ENCODE measurements at places on chromosomes 6 and 20.
A peak's percentile ranks its signal among the peaks of the same experiment; 100 is the strongest.

DNA sequence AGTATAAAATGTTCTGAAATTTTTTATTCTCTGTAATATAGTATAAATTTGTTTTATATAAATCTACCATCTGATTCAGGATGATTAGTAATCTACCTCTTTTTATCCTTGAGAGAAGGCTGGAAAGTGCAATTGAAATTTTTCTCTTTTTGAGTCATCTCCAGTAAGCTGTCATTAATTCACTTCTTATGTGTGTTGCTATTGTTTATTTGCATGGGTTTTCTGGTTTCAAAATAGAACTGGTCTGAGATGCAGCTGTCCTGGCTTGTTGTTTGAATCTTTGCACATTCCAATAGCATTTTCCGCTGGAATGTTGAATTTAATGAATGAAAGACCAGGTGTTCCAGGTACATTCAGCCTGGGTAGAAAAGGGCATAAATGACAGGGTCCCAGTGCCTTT is 24.3 kb upstream of the TAB2 start:
- no peak for DNase-seq

DNA sequence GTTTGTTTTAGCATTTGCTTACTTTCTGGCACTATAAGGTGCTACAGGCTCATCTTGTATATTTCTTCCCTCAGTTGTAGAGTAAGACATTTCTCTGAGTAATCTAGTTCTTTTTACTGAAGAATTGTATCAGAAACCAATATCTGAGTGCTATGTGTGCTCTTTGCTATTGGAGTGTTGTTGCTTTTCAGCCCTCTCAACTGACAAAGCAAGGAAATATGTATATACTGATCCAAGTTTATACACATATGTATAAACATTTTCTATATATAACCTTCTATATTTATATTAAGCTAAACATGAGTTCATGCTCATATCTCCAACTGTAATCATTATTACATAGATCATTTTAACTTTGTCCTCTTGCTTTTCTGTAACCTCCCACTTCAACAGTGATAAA is 405.7 kb downstream of the RFPL4B start:
- DNase-seq = no peak

DNA sequence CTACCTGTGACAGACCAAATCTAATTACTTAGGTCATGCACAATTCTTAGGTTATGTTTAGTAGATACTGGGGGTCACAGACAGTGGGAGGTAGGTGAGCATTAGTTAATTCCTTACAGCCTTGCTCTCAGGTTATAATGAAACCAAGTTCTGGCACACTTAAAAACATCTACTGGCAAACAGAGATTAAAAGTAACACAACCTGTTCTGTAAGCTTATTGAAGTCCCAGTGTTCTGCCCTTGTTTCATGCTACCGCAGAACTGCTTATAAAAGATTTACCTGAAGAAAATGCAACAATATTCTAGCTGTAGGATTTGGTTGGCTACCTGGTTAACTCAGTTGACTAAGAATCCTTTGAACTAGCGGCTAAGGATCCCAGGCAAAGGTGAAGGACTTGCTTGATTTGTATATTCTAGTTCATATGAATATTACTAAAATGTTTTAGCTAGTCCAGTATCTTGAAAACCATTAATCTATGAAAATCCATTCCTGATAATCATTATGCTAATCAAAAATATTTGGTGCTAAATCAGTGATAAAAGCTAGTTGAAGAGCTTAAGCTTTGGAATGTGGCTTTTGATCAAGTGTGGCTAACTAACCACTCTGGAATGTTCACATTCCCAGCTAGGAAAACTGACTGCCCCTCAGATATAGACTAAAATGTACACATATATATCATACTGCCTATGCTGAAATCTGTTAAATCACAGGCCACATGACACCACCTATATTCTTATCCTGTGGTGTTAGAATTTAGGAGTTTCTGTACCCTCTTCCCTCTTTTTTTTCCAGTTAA is 7.2 kb downstream of the PEX3 start:
- no peak for DNase-seq

- DNase-seq = peak; percentile 5
Observed at GRCh38 chr6:56890683-56891429, 64.1 kb upstream of the BEND6 start.

DNA sequence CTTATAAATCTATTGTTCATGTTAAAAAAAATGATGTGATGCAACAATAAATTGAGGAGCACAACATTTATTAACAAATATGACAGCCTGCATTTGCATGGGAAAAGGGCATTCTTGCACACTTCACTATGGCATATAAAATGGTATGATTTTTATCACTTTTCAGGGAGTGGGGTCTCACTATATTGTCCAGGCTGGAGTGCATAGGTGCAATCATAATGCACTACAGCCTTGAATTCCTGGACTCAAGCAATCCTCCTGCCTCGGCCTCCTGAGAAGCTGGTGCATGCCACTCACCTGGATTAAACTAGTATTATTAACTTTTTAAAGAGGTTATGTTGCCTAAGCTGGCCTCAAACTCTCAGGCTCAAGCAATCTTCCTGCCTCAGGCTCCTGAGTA is 11.4 kb downstream of the NUP43 start:
- DNase-seq = no peak

GRCh38 chr6:92376691-92377090 is 1042.7 kb downstream of the EPHA7 start:
- peak; percentile 15 for DNase-seq

DNA sequence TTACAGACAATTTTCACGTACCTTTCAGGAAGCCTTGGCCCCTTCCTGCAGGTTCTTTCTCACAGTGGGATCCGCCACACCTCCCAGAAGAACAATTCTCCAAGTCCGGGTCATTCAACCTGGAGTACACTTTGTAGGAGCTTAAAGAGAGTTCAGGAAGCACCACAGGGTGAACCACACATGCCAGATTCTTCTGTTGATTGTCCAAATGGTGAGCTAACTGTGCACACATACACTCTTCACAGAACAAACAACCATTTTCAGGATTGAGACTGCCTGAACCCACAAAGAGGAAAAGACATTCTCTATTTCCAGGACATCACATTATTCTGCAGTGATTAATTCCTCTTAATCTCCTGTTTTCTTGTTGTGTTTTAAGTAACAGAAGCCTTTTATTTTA is 51.0 kb downstream of the SCGN start:
- no peak for DNase-seq

- peak; percentile 53 for DNase-seq
Observed at GRCh38 chr6:63636518-63637021, 968 bp downstream of the PHF3 start.

DNA sequence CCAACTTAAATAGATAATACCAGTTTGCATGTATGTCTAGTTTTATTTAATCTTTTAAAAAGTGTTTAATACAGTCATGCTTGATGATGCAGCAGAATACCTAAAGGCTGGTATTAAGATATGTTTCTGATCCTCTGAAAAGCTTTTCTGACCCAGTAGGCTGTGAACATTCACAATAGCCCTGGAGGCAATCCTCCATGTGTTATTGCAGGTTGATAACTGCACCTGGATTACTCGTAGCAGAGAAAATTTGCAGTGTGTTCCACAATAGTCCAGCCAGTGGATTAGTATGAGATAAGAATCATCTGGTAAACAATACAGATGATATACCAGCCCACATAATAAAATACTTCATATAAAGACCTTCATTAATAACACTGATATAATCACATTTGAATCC is 178.9 kb upstream of the RNF217 start:
- DNase-seq = no peak

GRCh38 chr20:33209789-33210188 is 7.4 kb upstream of the BPIFA3 start:
- peak; percentile 44 for DNase-seq

DNA sequence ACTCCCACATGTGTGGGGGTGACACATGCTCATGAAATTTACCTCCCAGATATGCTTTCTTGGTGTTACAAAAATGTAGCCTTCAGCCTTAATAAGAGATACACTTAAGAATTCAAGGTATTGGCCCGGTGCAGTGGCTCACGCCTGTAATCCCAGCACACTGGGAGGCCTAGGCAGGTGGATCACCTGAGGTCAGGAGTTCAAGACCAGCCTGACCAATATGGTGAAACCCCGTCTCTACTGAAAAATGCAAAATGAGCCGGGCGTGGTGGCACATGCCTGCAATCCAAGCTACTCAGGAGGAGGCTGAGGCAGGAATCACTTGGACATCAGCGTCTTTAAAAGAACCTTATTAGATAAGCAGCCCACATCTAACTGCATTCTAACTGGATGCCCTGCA is 614.3 kb upstream of the CDH4 start:
- no peak for DNase-seq

GRCh38 chr20:32780749-32781655 is 18.8 kb downstream of the DNMT3B start:
- DNase-seq = peak; percentile 74

DNA sequence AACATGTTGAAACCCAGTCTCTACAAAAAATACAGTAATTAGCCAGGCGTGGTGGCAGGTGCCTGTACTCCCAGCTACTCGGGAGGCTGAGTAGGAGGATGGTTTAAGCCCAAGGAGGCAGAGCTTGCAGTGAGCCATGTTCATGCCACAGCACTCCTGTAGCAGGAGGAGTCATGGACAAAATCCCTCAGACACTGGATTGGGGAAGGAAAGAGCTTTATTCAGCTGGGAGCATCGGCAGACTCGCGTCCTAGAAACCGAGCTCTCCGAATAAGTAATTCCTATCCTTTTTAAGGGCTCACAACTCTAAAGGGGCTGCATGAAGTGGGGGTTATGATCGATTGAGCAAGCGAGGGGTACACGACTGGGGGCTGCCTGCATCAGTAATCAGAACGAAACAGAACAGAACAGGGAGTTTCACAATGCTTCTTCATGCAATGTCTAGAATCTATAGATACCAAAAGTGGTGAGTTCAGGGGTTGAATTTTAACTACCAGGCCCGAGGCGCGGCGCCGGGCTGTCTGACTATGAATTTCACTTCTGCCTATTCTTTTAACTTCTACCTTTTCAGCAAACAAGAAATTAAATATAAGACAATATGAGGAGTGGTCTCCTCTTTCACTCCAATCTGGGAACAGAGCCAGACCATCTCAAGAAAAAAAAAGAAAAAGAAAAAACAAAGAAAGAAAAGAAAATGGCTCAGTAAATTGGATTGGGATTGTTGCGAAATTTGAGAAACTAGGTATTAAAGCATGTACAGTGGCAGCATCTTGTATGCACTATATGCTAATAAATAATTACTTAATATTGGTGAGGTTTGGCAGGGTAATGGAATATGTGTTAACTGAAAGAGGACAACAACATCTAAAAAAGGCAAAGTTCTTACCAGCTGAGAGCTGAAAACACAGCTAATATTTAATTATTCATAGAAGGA is 23.6 kb downstream of the HMGN4 start:
- no peak for DNase-seq

- DNase-seq = peak; percentile 61
Observed at GRCh38 chr6:115896538-115897129, 164.1 kb downstream of the FRK start.

DNA sequence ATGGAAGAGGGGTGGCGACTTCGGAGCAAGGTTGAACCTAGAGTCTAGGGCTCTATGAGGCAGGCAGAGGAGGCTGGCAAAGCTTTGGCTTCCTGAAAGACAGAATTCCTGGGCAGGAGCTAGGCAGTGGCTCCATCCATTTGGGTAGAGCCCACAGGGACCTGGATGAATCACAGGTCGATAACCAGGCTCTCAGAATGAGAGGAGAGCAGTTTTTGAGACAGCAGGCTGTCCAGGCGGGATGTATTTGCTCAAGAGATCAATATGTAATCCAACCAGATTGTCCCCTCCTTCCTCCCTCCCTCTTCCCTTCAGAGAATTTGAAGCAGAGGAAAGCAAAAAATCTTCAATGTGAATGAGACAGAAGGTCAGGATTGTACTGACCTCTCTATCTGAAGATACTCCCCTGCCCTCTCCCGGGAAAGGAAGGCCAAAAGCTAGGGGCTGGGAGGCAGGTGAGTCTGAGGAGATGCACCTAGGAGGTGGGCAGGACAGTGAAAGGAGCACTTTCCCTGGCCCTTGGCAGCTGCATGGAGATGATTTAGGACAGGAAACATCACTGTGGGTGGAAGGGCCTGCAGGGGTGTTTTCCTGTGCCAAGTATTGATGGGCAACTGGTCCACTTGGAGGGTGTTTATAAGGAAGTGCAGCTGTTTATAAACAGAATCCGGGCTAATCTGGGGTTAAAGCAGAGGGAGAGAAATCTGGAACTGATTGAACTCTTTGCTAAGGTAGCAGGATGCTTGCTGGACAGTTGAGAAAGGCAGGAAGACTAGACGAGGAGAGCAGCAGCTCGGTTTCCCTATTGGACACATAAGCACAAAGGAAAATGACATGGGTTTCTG is 212.4 kb upstream of the LRFN2 start:
- DNase-seq = no peak

DNA sequence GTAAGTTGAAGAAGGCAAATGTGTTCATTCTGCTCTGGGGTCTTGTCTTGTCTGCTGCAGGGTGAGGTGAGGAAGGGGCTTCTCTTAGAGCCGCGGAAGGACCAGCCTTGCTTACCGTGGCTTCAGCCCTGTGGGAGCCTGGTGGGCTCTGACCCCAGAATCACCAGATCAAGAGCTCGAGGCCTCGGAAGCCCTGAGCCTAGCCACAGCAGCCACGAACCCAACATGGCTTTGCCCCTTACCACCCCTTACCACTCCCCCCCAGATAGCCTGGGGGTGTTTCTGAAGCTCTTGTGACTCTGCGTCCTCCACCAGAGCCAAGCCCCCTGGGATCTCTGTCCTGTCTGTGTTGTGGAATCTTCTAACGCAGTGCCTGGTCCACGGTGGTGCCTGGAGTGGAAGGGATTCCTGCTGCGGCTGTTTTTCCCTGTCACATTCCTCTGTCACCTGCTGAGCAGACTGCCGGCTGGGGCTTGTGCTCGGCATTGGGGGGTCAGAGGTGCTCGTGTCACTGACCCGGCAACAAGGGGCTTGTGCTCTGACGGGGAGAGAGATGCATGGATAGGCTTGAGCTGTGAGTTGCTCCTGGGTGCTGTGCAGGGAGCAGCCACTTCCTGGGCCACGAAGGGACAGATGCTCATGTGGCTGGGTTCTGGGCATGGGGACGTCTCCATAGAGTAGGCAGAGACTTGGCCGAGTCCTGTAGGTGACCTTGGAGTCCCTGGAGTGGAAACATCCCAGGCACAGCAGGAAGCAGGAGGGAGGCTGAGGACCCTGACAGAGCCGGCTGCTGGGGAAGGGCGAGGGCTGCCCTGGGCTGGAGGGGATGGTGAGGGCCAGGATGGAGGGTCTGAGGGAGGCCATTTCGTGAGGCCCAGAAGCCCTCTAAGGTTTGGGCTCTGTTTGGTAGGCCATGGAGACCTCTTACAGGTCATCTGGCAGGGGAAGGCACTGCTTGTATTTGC is 316.0 kb downstream of the QKI start:
- DNase-seq = no peak

DNA sequence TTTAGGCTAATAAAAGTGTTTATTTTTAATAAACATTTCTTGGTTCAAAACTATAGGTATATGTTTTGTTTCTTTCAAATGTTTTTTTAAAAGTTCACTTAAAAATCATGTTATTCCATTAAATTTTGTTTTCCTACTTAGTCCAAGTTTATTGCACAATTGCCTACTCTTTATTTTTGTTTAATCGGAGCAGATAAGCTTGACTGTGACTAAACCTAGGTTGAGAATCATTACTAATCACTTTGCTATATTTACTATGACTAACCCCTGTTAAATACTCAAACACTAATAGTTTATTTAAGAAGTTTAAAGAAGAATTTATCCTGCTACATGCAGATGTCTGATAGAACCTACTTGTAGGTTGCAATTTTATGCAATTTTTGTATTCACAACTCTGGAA is 18.8 kb downstream of the MAP3K4 start:
- no peak for DNase-seq
